ENCODE measurements at places on chromosomes 12 and 14. TPM values are rescaled to one million over a fixed set of nuclear protein-coding genes. Genes with fewer than 3 reads are reported as not detected.

DNA sequence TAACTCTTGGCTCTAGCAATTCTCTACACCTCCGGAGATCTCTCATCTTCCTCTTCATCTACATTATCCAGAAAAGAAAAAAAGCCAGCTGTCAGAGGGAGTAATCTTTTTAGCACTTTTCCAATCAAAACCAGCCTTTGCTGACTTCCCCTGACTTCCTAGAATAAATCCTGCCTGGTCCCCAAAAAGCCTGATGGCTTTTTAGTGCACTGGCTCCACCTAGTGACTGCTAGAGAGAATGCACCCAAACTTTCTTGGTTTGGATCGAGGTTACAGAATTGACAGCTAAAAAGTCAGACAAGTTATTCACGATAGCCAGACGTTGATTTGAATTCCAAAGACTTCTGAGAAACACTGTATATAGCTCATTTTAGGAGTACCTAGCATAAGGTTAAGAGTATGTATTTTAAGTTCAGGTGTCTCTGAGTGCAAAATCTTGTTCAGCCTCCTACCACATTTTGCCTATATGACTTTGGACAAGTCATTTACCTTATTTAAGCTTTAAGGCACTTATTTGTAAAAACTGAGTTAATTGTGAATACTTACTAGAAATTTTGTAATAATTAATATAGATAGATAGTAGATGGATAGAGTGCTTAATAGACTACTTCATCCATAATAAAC, 185.7 kb upstream of the GRIN2B start:
- DNase-seq = peak; percentile 72

GRCh38 chr14:83798421-83798820, 1731.5 kb upstream of the FLRT2 start:
- no peak for DNase-seq

DNA sequence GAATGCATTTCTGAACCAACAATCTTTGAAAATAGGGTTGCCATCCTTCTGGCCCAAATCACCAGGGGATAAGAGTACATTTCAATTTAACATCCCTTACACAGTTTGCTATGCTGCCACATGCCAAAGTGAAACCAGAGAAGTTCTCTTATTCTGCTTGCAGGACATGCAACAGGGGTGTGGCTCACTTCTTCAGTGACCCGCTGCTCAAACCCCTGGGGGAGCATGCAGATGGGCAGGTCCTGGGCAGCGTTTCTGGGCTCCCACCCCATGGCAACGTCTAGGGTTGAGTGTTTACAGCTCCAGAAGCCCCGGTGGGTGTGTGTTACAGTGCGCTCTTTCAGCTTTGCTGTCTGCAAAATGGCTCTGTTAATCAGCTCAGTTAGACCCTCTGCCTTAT, 1306.3 kb upstream of the TMEM132C start:
- DNase-seq = no peak

DNA sequence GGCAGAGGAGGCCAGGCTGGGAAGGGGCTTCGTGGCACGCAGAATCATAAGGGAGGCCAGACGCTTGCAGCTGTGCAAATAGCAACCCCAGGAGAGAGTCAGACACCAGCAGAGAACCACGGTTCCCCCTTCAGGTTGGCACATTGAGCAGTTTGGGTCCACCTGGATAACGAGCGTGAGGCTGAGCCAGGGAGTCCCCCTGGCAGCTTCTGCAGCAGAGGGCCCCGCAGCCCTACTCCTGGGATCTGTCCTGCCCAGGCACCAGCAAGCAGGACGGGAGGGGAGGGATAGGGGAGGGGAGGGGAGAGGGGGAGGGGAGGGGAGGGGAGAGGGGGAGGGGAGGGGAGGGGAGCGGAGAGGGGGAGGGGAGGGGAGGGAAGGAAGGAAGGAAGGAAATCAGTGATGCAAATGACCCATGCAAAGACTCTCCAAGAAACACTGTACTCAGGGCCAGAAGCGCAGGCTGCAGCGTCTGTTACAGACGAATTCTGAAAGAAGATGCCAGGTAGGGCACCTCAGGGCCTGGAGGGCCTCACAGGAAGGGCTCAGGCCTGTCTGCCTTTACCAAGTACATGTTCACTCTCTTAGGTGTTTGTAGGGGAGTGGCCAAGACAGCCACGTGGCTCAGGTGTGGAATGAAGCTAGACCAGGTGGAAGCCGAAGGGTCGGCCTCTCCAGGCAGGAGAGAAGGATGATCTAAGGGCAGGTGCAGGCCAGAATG, 32.3 kb upstream of the MMP17 start:
- DNase-seq = peak; percentile 15

GRCh38 chr14:49303946-49304516, 282.1 kb downstream of the RPS29 start:
- peak; percentile 11 for DNase-seq

GRCh38 chr12:13436696-13437391, 240.3 kb downstream of the EMP1 start:
- DNase-seq = no peak

DNA sequence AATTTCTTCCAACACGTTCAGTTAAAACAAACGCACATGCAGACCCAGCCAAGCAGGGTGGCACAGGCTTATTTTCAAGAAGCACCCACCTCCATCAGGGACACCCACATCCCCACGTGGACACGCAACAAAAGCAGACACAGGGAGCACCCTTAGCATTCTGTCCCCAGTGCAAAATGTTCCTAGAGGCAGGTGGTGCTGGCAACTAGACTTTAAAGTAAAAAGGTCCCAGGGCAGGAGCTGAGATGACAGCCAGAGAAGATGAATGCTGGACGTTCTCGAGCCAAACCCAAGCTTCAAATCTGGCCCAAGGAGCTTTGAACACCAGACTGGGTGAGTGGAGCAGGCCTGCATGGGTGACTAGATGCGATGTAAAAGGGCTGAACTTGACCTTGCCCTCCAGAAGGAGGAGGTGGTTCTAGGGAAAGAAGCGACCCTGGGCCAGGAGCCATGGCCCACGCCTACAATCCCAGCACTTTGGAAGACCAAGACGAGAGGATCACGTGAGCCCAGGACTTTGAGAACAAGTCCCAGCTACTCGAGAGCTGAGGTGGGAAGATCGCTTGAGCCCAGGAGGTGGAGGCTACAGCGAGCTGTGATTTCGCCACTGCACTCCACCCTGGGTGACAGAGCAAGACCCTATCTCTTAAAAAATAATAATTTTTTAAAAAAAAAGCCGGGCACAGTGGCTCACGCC, 47.3 kb downstream of the KDM2B start:
- no peak for DNase-seq

- peak; percentile 70 for DNase-seq
Observed at GRCh38 chr12:59040656-59041055, 120.4 kb upstream of the LRIG3 start.

- DNase-seq = no peak
Observed at GRCh38 chr12:131057211-131057721, 103.6 kb downstream of the ADGRD1 start.

Gene ADGRD1
- 0.17 TPM for total RNA-seq
